Left ventricle myocardium inferior (tissue), 1 donor: ENCODE measurements at places on chromosomes 1 and 21. TPM values are rescaled to one million over a fixed set of nuclear protein-coding genes. Genes with fewer than 3 reads are reported as not detected.

DNA sequence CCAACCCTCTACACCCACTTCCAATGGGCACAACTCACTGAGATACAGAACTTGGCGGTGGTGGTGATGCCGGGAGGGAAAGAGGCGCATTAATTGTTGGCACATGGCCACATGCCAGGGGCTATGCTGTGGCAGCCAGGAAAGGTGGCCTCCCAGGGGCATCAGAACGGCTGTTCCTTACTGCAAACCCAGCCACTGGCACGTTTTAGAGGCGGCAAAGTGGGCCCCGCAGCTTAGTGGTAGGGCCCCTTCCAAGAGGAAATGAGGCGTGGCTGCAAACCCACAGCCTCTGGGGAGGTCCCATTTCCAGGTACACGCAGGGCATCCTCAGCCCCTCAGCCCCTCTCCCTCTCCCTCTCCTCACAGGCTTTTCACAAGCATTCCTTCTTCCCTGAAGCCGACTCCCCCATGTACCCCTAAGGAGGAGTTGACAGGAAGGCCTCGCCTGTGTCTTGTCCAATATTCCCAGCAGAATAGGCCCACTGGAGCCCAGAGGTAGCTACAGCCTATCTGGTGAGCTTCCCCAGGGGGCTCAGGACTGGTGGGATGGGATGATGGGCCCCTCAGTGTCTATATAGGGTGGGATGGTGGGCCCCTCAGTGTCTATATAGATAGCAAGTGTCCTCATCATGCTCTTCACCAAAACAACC lies 166.2 kb downstream of the CLIC6 start:
- peaks cover 39% of the 10 kb centered on the region for H3K27me3 ChIP-seq
- no peak overlapping the region for H3K4me3 ChIP-seq
- H3K4me1 ChIP-seq = no peaks in the 10 kb centered on the region
- no peak for DNase-seq
- no peaks in the 10 kb centered on the region for H3K36me3 ChIP-seq
- no peak overlapping the region for H3K27ac ChIP-seq

GRCh38 chr1:33292726-33293340 lies 28.1 kb downstream of the A3GALT2 start:
- H3K4me1 ChIP-seq = peaks cover 32% of the 10 kb centered on the region
- H3K4me3 ChIP-seq = no peak overlapping the region
- no peak for DNase-seq
- no peaks in the 10 kb centered on the region for H3K27me3 ChIP-seq
- peak overlapping the region; percentile 18 for H3K27ac ChIP-seq

The CLCN6 gene
- 16.1 TPM for total RNA-seq

DNA sequence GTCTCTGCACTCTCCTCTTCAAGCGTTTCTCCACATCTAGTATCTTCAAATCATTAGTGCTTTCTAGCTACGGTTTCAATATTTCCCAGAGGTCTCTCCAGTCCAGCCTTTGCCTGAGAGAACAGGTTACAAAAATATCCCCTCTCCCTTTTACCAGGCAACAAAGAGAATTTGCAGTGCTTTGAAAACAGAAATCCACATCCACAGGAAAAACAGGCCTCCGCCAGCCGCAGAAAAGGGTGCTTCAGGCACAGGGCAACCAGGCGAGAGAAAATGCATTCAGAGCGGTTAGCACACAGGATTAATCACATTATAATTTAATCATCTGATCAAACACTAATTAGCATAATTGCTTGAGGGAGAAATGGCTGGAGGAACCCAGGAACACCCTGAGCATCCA lies 13.8 kb downstream of the DSCAM start:
- DNase-seq = no peak
- H3K4me1 ChIP-seq = no peaks in the 10 kb centered on the region
- H3K4me3 ChIP-seq = no peak overlapping the region

DNA sequence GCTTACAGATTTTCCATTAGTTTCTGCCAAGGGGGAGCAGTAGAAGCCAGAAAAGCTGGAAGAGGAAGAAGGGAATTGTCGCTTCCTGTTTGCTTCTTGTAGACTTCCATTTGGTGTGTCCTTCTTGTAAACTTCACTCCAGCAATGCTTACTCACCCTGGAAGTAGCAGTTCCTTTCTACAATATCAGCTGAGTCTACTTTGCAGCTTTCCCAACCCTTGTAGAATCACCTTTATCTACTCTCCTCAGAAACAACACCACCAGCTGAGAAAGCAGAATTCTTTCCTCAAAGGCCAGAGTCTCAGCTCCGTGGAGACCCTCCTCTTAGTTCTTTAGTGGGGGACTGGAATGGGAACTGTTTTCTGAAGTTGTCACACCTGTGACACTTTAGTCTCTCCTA lies 1136.7 kb upstream of the TMPRSS15 start:
- H3K4me3 ChIP-seq = no peak overlapping the region
- H3K36me3 ChIP-seq = no peaks in the 10 kb centered on the region
- no peaks in the 10 kb centered on the region for H3K4me1 ChIP-seq
- no peaks in the 10 kb centered on the region for H3K27me3 ChIP-seq
- H3K27ac ChIP-seq = no peak overlapping the region

- no peaks in the 10 kb centered on the region for H3K27me3 ChIP-seq
- no peak for DNase-seq
- H3K27ac ChIP-seq = no peak overlapping the region
These were observed 48.6 kb upstream of the ITPKB start for GRCh38 chr1:226787638-226788037.

The FUCA1 gene
- 11.4 TPM for total RNA-seq

The DISC1 gene
- 3.5 TPM for total RNA-seq

GRCh38 chr1:46333300-46334029 lies 7.1 kb upstream of the NSUN4 start:
- no peak overlapping the region for H3K27ac ChIP-seq
- H3K4me1 ChIP-seq = no peaks in the 10 kb centered on the region
- no peak for DNase-seq
- H3K27me3 ChIP-seq = no peaks in the 10 kb centered on the region
